ENCODE measurements at places on chromosomes 11 and 22. TPM values are rescaled to one million over a fixed set of nuclear protein-coding genes. Genes with fewer than 3 reads are reported as not detected.

The ROBO4 gene
- 5.1 TPM for polyA plus RNA-seq

The APOBEC3A gene
- 0.07 TPM for polyA plus RNA-seq

The MMP12 gene
- 0.66 TPM for polyA plus RNA-seq

The OR51D1 gene
- 0.01 TPM for polyA plus RNA-seq

The RIBC2 gene
- 4.7 TPM for polyA plus RNA-seq

The SMTNL1 gene
- polyA plus RNA-seq: 0.58 TPM

The PRR5 gene
- polyA plus RNA-seq: 44.5 TPM

The SCGB1A1 gene
- not detected for polyA plus RNA-seq

The CBLIF gene
- polyA plus RNA-seq: 0.52 TPM

The C11orf97 gene
- polyA plus RNA-seq: not detected

The ELFN2 gene
- 0.27 TPM for polyA plus RNA-seq

The ADAMTS15 gene
- 6.3 TPM for polyA plus RNA-seq

The KDM4D gene
- polyA plus RNA-seq: 0.67 TPM

Measured in large intestine (tissue), 12 donors.